ENCODE measurements at places on chromosomes 5 and 9. TPM values are rescaled to one million over a fixed set of nuclear protein-coding genes. Genes with fewer than 3 reads are reported as not detected.

- DNase-seq, result no peak
- no peak overlapping the region for H3K4me3 ChIP-seq
- no peaks in the 10 kb centered on the region for H3K4me1 ChIP-seq
These were observed 402.9 kb downstream of the MLLT3 start for GRCh38 chr9:20219437-20219836.

Gene FAM13B
- 55.3 TPM for total RNA-seq

DNA sequence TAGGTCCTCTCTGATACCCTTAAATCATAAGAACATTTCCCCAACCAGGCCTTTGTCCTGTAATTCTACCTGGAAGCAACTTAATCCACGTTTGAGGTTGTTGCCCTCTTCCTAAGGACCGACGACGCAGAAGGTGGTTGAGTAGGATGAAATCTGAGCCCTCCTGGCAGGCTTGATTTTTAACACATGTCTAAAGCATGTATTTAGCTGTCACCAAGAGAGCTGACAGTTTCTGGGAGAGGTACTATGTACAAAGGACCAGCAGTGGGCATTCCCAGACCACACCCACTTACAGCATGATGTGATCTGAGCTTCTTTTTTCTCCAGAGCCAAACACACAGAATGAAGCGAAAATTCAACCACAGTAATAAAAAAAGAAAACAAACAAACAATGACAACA is 260.9 kb downstream of the SH3GL2 start:
- H3K4me3 ChIP-seq, result no peak overlapping the region
- no peak overlapping the region for H3K27ac ChIP-seq
- no peaks in the 10 kb centered on the region for H3K27me3 ChIP-seq
- DNase-seq, result no peak
- no peaks in the 10 kb centered on the region for H3K36me3 ChIP-seq

Gene FBLL1
- not detected for total RNA-seq

Gene C5orf52
- not detected for total RNA-seq

DNA sequence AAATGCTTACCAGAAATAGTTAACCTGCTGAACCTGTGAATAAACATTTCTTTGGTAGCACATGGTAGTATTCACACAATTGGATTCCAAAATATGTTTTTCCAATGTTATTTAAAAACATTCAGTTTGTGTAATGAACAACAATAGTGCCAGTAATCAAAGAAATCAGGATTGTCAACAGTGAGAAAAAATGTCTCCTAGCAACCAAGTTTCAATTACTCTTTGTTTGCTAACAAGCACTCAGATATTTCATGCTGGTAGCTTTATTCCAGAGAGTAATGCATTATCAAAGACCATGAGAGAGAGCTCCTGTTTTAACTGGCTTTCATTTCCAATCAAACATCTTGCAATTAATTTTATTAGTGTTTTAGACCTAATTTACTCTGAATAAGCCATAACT is 768.1 kb upstream of the GRAMD2B start:
- no peak for DNase-seq
- no peak overlapping the region for H3K27ac ChIP-seq
- no peaks in the 10 kb centered on the region for H3K27me3 ChIP-seq
- no peaks in the 10 kb centered on the region for H3K36me3 ChIP-seq
- H3K4me3 ChIP-seq, result no peak overlapping the region

Gene EMB
- total RNA-seq, result 169 TPM

GRCh38 chr5:17727098-17727497 is 92.8 kb downstream of the TAF11L14 start:
- no peaks in the 10 kb centered on the region for H3K4me1 ChIP-seq
- H3K4me3 ChIP-seq, result no peak overlapping the region
- no peaks in the 10 kb centered on the region for H3K27me3 ChIP-seq
- DNase-seq, result no peak
- no peaks in the 10 kb centered on the region for H3K36me3 ChIP-seq

DNA sequence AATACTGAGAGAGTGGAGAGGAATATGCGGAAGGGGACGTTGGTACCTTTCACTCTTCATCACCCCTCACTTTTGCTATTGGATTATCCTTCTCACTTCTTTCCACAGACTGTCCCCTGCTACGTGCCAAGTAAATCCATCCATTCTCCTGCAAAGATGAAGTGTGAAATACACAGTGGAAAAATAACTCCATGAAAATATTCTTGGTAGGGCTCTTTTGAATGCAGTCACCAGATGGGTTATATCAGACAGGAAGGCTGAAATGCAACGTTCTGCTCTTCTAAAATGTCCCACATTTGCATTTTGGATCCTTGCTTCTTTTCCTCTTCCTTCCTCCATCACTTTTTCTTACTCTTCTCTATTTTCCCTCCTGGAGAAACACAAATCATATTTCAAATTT is 510.3 kb upstream of the CLINT1 start:
- DNase-seq, result no peak
- no peaks in the 10 kb centered on the region for H3K36me3 ChIP-seq
- no peak overlapping the region for H3K4me3 ChIP-seq
- no peaks in the 10 kb centered on the region for H3K4me1 ChIP-seq
- H3K27me3 ChIP-seq, result no peaks in the 10 kb centered on the region
- H3K27ac ChIP-seq, result no peak overlapping the region

DNA sequence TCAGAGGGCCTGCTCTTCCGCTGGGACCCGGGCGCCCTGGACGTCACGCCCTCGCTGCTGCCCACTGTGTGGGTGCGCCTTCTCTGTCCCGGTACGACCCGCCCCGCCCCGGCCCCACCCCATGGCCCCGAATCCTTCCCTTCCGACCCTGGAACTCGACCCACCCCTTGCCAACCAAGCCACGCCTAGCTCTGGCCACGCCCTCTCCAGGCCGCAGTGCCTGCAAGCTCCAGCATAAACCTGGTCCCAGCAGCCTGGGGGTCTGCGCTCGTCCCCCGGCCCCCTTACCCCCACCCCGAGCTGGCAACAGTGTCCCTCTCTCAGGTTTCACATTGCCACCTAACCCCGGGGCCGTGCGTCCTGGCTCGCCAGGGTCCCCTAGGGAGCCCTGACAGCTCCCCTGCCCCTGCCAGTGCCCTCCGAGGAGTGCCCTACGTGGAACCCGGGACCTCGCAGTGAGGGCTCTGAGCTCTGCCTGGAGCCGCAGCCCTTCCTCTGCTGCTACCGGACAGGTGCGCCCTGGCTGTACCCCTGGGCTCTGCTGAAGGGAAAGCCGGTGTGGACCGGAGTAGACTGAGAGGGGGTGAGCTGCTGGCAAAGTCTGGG is 3.4 kb downstream of the ADGRD2 start:
- H3K4me1 ChIP-seq, result no peaks in the 10 kb centered on the region
- H3K4me3 ChIP-seq, result no peak overlapping the region
- H3K27ac ChIP-seq, result no peak overlapping the region

Gene PDE6A
- not detected for total RNA-seq

Gene F2RL2
- not detected for total RNA-seq

DNA sequence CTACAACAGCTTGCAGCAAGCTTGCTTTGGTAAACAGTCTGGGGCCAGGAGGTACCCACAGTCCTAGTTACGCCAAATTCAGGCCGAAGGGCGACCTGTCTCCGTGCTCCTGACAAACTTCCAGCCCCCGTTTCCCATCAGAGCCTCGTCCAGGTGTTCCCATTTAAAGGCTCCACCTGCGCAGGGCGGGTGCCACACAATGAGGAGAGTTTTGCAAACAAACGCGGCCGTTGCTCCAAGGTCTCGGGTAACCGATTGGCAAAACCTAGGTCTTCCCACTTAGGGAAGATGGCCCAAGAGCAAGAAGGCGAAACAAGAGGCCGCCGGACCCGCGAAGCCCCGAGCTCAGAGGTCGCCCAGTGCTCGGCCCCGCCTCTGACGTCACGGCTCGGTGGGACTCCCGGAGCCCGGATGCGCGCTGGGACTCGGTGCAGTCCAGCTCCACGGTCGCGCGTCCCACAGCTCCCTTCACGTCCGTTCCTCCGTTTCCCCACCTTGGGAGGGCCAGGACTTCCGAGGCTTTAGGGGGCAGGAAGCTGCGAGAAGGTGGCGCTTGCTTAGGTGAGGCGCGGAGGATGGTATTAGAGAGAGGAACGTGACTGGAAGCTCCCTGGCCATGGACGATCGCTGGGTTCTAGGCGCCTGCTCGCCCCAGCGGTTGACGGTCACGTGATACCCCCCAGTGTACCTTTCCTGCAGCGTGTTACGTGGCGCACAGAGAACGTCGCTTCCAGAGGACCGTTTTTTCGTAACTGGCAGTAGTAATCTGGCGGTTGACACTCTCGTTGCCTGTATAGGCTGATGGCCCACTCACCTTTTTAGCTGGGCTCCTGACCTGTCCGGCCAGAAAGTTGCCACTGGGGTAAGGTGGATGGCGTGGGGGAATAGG is 41.8 kb upstream of the KDM4C start:
- peaks cover 7% of the 10 kb centered on the region for H3K4me1 ChIP-seq
- no peaks in the 10 kb centered on the region for H3K27me3 ChIP-seq
- peak; percentile 53 for DNase-seq
- no peaks in the 10 kb centered on the region for H3K36me3 ChIP-seq
- peak overlapping the region; percentile 66 for H3K27ac ChIP-seq

DNA sequence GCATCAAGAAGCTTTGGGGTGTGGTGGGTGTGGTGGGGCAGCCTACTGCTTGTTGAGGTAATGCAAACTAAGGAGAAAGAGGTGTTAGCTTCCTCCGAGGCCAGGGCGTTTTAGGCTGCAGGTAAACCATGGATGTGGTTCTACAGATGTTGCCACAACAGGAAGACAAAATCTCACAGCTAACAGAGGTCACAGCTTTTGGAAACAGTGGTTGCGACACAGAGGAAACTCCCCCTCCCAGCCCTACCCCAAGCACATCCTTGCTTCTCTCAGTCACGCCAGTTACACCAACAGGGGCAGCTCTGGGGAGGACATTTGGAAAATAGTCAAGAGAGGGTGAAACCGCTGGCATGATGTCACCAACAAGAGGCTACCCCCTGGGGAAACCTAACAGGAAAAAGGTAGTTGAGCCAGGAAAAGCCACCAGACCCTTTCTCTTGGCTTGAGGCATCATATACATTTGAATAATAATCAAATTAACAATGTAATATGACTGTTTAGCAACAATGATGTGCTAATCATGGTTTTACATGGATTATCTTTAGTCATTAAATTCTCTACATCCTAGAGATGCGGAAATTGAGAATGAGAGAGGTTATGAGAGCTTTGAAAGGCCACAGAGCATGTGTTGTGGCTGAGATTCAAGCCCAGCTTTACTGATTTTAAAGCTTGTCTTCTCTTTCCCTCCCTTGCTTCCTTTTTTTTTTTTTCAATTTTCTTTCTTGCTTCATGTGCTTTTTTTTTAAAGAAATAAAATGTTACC is 82.2 kb upstream of the IL12B start:
- H3K27me3 ChIP-seq, result no peaks in the 10 kb centered on the region
- DNase-seq, result peak; percentile 80
- peak overlapping the region; percentile 22 for H3K27ac ChIP-seq
- no peak overlapping the region for H3K4me3 ChIP-seq

- H3K27ac ChIP-seq, result peak overlapping the region; percentile 43
- peak overlapping the region; percentile 39 for H3K4me3 ChIP-seq
- H3K27me3 ChIP-seq, result no peaks in the 10 kb centered on the region
- H3K36me3 ChIP-seq, result no peaks in the 10 kb centered on the region
These were observed 21.5 kb downstream of the PLPP7 start for GRCh38 chr9:131310833-131311554.

GRCh38 chr9:124118894-124119293 is 107.3 kb downstream of the LHX2 start:
- no peaks in the 10 kb centered on the region for H3K27me3 ChIP-seq
- no peaks in the 10 kb centered on the region for H3K36me3 ChIP-seq
- H3K27ac ChIP-seq, result no peak overlapping the region

DNA sequence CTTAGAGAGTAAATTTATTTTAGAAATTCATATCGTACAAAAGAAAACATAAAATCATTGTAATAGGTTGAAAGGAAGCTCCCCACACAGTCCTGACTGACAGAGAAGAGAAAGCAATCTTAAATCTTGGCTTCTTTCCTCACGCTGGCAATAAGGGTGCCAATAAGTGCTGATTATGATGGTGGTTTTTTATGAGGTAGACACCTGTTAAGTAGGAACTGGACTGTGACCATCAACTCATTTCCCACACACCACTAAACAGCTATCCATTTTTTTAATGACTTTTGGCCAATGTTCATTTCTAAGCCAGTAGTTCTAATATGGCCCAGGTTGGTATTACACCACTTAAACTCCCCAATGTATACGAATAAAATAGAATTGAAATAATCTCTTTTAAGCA is 893.5 kb upstream of the NUDT12 start:
- H3K27ac ChIP-seq, result no peak overlapping the region
- H3K4me1 ChIP-seq, result no peaks in the 10 kb centered on the region
- H3K4me3 ChIP-seq, result no peak overlapping the region
- H3K36me3 ChIP-seq, result no peaks in the 10 kb centered on the region
- no peaks in the 10 kb centered on the region for H3K27me3 ChIP-seq

DNA sequence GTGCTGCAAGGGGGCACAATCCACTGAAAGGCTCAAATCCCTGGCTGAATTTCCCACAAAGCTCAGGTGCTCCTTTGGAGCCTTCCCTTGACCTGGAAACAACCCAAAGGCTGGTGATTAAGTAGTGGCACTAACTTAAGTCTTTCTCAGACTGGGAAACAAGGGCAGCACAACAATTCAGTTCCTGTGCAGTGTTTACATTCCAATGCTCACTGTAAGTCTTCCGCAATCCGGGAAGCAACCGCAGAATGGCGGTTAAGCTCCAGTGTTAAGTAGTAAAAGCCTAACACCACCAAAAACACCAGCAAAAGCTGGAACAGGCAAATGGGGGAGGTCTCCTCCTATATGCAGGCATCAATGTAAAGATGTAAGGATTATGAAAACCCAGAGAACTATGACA is 117.2 kb downstream of the TRPM3 start:
- no peaks in the 10 kb centered on the region for H3K27me3 ChIP-seq
- no peaks in the 10 kb centered on the region for H3K4me1 ChIP-seq
- no peak overlapping the region for H3K4me3 ChIP-seq
- no peak for DNase-seq
- no peaks in the 10 kb centered on the region for H3K36me3 ChIP-seq

DNA sequence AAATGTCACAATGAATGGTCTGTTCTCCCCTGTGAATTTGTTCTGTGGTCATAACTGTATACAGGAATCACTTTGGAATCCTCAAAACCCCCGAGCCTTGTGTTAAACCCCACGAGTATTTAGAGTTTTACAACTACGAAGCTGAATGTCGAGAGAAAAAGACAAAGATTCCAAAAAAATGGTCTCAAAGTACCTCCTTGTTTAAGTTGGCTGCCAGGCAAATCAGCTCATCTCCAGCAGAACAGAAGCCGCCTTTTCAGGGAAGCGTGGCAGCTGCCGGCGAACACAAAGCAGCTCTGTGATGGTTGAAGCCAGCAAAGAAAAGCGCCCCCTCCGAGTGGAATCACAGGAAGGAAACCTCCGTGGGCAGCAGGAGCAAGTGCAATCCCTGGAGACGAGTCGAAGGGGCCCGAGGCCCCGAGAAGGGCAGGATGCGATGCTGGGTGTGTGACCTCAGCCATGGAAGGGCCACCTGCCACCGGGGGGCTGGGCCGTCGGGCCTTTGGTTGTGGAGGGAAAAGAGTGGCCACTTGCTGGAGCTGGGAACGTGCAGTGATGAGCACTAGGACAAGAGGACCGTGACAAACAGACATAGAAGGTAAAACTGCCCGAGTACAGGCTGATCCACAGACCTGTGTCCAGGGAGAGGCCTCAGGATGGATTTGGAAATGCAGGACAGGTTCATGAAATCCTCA is 706.4 kb downstream of the SEMA5A start:
- no peak for DNase-seq
- no peaks in the 10 kb centered on the region for H3K27me3 ChIP-seq
- H3K4me1 ChIP-seq, result no peaks in the 10 kb centered on the region
- H3K36me3 ChIP-seq, result no peaks in the 10 kb centered on the region
- H3K4me3 ChIP-seq, result no peak overlapping the region

Gene HAVCR2
- 5.5 TPM for total RNA-seq

Gene PANK3
- 31.2 TPM for total RNA-seq

All from naive thymus-derived CD4-positive, alpha-beta T cell (primary cell).